ENCODE measurements at places on chromosomes 11 and 22.

DNA sequence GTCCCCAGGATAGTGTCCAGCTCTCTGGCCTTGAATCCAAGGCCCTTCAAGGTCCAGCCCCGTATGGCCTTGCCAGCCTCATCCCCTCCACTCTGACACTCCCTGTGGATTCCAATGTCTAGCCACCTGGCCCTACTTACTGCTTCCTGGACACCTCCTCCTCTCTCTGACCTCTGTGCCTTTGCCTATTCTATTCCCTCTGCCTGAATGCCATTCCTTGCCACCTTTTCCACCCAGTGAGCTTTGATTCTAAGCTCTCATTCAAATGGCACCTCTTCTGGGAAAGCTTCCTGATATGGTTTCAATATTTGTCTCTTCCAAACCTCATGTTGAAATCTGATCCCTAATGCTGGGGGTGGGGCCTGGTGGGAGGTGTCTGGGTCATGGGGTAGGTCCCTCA is 31.9 kb upstream of the TTLL12 start:
- DNase-seq: no peak

GRCh38 chr11:112318661-112319060 is 58.0 kb upstream of the PLET1 start:
- no peak for DNase-seq

GRCh38 chr22:24146194-24146616 is 35.1 kb upstream of the SUSD2 start:
- no peak for DNase-seq

DNA sequence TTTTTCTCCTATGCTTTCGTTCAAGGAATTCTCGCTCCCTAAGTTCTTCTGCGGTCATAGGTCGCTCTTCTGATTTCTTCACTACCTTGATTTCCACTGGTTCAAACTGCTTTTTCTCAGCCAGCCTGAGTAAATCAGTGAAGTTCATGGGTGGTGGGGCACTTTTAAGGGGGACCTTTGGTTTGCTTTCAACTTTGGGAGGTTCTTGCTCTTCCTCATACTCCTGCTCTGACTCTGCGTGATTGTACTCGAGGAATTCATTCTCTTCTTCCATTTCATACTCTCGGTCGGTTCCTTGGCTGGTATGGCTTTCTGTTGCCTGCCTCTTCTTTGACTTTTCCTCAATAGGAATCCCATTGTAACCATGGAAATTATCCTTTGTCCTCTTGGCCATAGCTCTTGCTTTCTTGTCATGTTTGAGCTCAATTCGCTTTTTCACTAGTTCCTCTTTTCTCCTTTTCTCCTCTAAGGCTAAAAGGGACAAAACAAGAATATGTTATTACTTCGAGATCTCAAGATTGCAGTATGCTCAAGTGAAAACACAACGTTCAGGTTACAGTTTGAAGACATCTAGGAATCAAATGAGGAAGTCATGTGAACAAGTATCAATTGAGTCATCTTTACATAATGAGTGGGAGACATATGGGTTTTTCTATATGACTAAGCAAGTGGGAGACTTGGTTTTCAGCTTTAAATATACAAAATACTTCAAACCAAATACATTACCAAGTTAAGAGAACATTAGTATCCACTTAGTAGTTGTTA is 16.2 kb downstream of the MISFA start:
- DNase-seq: no peak

DNA sequence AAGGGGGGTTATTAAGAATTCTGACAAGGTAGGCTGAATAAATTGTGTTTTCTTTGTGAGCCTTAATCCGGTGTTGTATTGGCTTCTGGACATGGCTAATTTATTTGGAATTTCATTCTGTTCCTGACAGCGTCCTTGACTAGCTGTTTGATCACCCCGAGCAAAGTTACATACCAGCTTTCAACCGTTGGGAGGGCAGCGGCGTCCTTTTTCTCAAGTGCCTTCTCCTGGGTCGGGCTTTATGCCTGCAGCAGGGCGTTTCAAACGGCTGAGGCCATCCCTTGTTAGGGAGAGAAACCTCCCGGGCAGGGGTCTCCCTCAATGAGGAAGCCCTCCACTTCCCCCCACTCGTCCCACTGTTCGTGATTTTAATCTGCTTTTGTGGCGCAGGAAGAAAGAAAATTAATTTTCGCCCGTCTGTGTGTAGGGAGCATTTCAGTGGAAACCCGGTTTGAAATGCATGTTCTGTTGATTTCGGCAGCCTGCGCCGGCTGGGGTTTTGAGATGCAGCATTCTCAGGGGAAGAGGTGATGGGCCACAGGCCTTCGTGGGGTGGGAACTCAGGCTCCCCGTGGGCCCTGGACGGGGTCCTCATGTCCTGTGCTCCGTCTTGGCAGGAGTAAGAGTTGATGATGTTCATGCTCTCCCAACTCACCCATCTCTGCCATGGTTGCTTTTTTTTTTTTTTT is 2.9 kb upstream of the SMIM38 start:
- DNase-seq: no peak

DNA sequence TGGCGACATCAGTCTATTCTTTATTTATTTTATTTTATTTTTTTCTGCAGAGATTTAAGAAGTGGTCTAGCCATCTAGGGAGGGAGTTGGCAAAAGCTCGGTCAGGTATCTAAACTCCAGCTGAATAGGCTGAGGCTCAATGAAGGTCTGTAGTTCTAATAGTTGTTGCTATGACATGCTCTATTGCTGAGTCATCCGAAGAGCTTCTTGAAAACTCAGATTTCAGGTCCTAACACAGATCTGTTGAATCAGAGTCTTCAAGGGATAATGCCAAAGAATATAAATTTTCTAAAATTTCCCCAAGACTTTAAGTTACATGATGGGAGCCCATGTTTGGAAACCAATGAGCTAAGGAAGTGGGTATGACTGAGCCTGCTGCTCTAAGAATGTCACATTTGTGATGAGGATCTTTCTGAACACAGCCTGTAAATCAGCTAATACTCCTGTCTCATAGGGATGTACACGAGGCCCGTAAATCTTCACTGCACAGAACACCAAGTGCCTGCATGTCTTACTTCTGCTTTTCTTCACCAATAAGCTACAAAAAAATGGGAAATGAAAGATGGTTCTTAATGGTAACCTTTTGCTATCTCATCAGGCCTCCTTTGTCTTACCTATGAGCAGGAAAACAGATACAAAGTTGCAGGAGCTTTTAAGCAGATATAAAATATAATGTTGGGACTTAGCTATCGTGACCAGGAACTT is 901.4 kb upstream of the API5 start:
- DNase-seq: no peak
